ENCODE measurements at places on chromosomes 6 and 20.

DNA sequence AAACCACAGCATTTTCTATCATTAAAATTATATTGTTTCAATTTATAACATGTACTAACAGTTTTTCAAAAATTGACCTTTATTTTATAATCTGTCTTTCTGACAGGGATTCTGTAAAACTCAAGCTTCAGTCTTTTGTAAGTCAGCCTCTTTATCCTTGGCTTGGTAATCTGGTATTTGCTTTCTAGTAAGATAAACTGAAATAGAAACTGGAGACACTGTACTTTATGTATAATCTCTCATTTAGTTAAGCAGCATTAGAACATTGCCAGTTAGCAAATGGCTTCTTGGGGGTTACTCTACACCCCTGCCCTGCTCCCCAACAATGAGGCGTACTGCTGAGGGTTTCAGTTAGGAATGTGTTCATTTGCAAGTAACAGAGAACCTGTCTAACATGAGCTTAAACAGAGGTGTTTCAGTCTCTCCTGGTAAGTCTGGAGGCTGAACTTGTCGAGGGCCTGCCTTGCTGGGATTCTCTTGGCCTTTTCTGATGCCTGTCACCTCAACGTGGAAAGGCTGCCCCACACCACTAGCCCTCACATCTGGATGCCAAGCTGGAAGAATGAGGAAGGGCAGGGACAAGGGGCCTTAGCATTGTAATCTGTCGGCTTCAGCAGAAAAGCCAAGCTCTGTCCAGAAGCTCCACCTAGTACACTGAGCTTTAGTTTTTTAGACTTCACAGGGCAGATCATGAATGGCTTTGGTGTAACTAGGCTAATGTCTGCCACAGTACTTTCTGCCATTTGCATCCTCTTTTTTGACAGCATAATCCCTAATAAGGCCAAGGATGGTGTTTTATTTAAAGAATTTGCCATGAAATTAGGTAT, 34.8 kb downstream of the SH3BGRL2 start:
- no peak for DNase-seq

DNA sequence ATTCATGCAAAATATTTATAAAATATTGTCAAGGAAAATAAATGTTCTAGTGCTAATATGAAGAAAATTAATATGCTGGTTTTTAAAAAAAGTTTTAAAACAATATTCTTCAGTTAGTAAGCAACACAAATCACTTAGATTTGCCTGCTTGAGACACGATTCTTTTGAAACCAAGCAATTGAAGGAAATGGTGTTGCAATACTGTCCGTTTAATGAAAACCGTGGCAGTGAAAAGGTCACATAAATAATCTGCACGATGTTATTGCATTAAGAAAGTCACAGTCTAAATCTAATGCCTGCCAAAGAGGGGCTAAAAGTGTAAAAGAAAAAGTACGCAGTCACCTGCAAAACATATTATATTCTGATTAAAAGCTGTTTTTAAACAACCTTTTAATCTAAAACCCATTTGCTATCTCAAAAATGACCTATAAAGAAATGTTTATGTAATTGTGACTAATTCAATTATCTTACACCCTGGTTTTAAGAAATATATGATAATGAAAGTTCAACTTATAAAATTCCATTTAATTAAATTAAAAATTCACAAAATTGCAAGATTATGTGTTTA, 143.0 kb downstream of the GMDS start:
- no peak for DNase-seq

DNA sequence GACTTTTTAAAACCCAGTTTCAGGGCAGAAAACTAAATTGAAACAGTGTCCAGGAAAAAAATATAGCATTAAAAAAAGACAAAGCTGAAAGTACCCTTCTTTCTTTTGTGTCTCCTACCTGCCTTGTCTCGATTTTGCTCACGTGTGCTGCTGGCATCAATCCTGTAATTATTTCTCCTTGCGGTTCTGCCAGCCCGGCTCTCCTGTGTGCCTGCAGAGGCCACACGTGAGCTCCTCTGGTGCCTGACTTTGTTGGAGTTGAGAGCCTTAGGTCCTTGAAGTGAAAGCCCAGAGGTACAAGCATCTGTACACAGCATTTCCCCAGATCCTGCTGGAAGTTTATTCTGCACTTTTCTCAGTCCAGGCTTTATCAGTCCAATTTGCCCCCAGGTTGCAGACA, 36.5 kb downstream of the GHRH start:
- DNase-seq: no peak

DNA sequence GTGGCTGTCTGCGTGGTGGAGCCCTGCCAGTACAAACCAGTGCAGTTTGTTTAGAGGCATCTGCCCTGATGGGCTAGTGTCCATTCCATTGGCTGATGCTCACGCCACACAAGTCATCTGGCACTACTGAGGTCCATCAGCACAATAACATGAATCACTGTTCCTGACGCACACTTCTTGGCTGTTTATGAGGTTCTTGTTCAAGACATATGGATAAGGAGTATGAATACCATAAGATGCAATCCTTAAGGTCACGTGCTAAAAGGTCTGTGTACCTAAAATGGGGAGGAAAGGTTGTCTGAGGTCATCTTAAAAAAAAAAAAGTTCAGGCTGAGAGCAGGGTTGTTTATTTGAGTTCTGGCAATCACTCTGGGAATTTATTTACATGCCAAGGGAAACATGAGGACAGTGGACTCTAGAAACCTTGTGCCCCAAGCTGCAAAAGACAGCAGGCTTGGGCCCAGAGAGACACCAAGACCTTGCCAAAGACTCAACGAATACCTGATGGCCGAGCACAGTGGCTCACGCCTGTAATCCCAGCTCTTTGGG, 54.1 kb upstream of the SHLD1 start:
- no peak for DNase-seq

DNA sequence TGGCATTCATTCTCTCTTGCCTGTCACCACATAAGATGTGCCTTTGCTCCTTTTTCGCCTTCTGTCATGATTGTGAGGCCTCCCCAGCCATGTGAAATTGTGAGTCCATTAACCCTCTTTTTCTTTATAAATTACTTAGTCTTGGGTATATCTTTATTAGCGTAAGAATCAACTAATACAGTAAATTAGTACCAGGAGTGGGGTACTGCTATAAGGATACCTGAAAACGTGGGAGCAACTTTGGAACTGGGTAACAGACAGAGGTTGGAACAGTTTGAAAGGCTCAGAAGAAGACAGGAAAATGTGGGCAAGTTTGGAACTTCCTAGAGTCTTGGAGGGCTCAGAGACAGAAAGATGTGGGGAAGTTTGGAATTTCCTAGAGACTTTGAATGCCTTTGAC, 46.6 kb downstream of the RNF182 start:
- DNase-seq: no peak

DNA sequence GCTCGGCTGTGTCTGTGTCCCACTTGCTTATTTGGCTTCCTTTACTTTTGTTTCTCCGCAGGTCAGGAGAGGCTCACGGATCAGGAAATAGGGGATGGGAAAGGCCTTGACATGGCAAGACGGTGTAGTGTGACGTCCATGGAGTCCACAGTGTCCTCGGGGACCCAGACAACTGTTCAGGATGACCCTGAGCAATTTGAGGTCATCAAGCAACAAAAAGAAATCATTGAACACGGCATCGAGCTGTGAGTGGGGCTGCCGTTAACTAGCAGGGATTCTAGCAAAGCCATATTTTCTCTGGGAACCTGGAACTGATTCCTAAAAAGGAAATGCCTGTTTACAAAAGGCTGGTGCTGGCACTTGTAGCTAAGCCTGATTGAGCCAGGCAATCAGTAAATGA, 54.4 kb downstream of the ARFGEF2 start:
- DNase-seq: no peak

DNA sequence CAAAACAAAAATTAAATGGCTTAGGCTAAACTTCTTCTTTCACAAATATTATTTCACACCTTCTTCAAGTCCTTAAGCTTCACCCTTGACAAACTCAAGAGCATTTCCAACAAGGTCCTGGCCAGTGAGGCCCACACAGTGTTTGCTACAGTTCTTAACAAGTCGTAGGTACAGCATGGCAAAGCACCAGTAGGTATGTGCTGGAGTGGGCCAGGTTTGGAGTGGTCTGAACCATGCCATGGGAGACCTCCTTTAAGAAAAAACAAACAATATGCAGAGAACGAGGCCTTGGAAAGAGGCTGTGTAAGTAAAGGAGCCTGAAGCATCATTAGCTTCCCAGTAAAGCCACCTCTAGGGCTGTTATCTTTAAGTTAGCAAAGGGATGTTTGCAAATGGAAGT, 154.3 kb upstream of the SNX9 start:
- no peak for DNase-seq

DNA sequence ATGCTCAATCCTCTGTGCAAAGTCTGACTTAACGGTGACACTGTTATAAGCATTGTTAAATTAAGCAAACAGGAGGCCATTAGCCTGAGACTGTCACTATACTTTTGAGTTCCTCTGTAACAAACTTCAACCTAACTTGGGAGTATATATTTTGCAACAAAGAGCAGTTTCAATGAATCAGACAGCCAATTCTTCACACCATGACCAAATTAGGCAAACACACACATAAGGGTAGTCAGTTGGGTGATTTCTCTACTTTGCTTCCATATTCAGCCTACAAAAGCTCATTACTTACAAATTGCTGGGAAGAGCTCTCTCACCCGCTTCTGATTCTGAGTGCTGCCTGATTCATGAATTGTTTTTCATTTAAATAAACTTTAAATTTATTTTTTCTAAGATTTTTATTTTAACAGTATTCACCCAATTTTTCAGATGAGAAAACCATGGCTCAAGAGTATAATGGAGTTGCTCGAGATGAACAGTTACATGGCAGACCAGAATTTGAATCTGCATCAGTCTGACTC, 60.5 kb downstream of the HACE1 start:
- no peak for DNase-seq

DNA sequence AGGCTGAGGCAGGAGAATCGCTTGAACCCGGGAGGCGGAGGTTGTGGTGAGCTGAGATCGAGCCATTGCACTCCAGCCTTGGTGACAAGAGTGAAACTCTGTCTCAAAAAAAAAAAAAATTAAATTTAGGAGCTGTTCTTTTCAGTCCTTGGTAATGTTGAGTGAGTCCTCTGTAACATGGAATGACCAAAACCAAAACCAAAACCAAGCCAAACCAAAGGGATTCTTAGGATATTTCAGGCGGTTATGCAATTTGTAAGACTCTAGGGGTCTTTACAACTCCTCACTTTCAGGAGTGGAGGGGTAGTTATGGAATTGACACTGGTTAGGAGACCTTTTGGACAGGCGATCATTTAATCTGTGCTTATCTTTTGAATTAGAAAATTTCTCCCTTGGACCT, 15.8 kb downstream of the TIAM2 start:
- no peak for DNase-seq

DNA sequence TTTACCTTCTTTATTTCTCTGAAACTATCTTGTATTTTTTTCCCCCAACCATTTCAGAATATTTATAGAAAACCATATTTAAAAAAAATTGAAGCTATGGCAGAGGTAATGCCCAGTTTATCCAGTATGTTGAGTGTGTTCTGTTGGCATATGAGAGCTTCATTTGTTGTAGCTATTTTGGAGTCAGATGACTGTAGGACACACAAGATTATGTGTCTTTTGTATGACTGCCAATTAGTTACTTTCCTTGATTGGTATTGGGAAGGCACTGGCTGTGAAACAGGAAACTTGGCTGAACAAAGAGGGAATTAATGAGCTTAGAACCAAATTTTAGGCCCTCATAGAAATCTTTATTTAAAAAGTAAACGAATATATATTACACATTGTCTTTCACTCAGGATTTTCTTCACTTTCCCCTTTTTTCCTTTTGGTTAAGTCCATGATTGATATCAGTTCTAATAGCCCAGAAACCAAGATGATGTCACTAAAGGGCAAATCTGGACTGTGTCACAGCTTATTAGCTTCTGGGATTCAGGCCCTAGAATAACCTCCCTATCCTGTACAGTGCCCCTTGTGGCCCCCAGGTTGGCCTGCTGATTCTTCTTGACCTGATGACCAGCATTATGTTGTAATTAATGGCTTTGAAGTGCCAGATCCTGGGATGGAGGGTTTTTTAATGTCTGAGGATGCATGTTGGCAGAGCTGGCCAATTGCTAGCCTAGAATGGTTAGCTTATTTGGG, 10.1 kb downstream of the CDC5L start:
- DNase-seq: no peak

- DNase-seq: no peak
Observed at GRCh38 chr6:834190-834589, 141.3 kb upstream of the EXOC2 start.

- DNase-seq: no peak
Observed at GRCh38 chr6:89599727-89600126, 38.8 kb downstream of the LYRM2 start.

- DNase-seq: no peak
Observed at GRCh38 chr6:159359581-159360297, 190.5 kb downstream of the FNDC1 start.

DNA sequence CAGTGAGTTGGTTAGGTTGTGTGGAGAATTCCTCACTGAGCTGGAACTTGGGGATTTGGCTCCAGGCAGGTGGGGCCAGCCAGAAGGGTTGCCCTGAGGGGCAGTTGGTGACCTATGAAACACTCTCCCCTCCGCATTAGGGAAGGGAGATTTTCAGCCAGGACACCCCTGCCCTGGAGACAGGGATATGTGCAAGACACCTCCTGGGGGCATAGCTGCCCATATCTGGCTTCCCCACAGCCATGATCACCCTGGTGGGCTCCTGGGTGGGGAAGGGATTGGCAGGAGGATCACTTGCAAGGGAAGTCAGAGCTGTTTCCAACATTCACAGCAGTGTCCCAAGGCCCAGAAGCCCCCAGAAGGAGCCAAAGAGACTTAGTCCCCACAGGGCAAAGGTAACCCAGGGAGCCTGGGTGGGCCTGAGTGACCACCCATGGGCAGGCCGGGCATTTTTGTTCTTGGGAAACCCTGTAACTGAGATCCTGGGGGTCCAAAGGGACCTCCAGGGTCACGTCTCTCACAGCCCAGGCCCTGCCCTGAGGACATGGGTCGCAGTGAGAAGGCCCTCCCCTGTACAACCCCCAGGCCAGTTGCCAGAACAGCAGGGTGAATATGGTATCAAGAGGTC, 145.8 kb downstream of the MRPL14 start:
- no peak for DNase-seq

- no peak for DNase-seq
Observed at GRCh38 chr6:107627969-107628368, 138.1 kb downstream of the SOBP start.

DNA sequence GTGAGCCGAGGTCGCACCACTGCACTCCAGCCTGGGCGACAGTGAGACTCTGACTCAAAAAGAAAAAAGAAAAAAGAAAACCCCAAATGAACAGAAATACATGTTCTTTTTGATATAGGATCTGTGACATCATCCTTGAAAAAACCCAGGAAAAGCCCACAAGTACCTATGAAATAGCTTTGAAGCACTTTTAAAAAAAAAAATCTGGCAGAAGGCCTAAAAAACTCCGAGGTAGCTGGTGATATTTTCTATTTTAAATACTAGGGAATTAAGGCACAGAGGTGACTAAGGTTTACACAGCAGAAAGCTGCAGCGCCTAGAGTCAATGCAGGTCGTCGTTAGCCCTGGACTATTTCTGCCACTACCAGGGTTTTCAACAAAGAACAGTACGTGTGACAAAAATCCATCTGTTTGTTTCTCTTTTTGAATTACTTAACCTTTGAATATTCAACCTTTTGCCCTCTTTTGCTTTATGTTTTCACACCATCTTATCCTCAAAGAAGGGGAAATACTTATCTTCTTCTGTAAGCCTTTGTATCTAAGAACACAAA, 39.4 kb upstream of the EEF1A1 start:
- DNase-seq: no peak

Measured in activated naive CD4-positive, alpha-beta T cell (primary cell).